T-helper 9 cell (primary cell): ENCODE measurements at places on chromosomes 7 and 10.

DNA sequence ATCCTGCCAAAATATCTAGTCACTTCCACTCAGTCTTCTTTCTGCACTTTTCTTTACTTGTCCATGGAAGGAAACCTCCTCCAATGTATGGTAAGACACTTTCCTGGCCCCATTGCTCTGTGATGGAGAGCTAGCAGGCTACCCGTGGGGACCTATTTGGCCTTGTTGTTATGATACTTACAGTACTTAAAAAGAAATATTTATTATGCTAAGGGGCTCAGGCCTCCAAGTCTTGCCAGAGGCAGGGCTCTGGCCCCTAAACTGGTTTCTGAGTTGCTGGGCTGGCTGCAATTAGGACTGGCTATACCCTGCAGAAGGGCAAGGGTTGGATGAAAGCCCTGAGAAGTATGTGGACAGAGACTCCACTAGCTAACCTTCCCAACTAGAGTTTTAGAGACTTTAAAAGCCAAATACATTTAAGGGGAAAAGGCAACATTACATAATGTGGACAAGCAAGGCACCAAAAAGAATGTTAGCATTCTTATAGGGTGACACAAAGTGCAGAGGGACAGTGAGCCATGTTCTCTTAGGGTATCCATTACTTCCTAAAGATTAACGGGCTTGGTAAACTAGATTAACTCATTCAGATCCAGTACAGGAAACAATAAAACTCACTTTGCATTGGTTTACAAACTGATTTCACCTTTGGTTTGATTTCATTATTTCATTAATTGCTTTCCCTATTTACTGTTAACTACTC, 84.9 kb upstream of the INHBA start:
- no peak for DNase-seq

DNA sequence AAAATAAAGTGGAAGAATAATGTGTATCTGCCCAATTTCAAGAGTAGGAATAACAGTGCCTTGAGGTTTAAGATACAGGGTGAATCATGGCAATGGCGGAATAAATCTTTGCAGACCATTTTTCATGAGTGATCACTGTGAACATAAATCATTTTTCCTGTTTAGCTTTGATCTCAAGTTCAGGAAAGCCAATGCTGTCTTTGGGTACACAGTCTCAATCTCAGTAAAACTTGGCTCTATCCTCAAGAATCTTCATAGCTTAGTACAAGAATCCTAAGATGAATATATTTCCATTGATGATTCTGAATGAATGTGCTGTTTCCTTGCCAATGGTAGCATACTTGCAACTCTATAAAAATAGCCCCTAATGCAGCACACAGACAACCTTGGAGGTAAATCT, 6.8 kb downstream of the NAMPT start:
- DNase-seq, result no peak

- no peak for DNase-seq
Observed at GRCh38 chr10:106044503-106044902, 1120.0 kb downstream of the SORCS1 start.

- no peak for DNase-seq
Observed at GRCh38 chr10:125633517-125633999, 49.4 kb downstream of the TEX36 start.

DNA sequence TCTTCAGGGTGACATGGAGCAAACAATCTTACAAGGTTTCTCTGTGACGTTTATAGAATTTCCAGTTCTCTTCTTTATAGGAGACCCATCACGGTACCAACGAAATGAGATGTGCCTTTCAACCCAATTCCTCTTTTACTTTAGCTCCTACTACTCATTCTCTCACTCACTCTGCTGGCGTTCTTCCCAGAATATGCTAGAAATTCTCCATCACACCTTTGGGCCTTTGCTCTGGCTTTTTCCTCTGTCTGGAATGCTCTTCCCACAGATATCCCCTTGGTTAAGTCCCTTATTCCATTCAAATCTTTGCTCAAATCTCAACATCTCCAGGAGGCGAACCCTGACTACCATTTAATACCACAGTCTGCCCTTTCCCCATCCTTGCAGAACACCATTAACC, 39.0 kb downstream of the SEMA3C start:
- DNase-seq, result no peak
